ENCODE measurements at places on chromosomes 2 and 18.
A peak's percentile ranks its signal among the peaks of the same experiment; 100 is the strongest.

DNA sequence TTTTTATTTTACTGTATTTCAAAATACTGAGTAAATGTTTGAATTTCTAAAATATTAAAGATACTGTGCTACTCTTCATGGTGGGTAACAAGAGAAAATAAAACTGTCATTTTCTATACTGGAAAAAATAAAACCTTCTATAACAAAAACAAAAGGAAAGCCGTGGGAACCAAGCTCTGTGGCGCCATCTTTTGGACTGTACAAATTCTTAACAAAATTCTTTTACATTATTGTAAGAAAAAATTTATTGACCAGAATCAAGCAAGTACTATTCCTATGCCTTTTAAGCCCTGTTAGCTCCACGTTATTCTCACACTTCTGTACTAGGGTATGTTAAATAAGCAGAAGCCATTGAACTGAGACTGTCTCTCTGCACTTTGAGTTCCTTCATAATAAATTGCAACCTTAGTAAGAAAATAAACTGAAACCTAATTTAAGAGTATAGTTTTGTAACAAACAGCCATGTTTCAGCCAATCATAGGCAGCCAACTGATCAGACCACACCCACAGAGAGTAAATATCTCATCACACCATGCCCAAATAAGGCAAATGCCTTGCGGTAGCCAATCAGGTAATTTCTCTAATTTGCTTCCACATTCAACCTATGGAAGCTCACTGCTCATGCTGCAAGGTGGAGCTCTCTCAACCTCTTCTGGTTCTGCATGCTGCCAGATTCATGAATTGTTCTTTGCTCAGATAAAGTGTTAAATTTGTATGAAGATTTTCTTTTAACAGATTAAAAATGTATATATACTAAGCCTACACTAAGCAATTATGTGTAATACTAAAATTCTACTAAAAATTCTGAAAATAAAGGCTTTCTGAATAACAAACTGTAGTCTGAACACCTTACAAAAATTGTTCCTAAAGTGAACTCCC is 42.2 kb downstream of the HIBCH start:
- no peak for DNase-seq

GRCh38 chr2:62904344-62904743 is 146.3 kb upstream of the OTX1 start:
- DNase-seq, result no peak

DNA sequence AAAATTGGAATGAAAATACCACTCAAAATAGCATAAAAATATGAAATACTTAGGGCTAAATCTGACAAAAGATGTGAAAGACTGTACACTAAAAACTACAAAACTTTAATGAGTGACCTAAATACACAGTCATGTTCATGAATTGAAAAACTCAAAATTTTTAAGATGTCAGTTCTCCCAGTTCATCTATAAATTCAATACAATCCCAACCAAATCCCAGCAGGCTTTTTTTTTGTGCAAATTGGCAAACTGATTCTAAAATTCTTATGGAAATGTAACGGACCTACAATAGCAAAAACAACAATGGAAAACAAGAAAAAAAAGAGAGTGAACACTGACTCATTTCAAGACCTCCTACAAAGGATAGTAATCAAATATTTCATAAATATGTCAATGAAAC is 4.4 kb upstream of the USP40 start:
- DNase-seq, result no peak

GRCh38 chr2:240336820-240337427 is 98.5 kb upstream of the GPC1 start:
- DNase-seq, result no peak

DNA sequence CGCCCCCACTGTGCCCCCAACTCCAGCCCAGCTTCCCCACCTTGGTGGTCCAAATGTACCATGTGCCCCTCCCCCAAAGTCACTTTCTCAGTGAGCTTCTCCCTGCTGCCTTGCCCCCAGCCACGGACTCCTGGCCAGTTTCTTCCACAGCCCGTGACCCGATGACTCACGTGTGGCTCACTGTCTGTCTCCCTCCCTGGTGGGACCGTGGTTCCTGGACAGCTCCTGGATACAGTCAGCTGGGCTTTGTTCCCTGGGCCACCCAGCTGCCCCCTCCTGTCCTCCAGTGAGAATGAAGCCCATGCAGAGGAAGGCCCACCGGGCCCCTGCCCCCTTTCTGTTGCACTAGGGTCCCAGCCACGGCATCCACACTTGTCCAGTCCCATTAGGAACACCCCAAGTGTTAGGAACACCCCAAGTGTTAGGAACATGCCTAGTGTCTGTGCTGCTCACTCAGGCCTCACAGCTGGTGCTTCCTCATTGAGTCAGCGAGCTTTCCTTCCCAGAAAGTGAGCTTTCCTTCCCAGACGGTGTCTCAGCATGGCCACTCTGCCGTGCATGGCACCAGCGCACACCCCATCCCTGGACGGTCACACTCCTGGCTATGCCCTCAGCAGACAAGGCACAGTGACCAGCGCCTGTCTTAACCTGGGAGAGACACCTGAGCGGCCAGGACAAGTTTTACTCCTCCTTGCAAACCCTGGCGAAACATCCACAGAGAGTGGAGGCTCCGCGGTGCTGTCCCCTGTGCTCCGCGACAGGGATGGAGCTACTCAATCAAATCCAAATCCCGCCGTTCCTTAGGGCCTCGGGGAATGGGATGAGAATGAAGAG is 44.8 kb upstream of the CTDP1 start:
- peak; percentile 87 for DNase-seq

DNA sequence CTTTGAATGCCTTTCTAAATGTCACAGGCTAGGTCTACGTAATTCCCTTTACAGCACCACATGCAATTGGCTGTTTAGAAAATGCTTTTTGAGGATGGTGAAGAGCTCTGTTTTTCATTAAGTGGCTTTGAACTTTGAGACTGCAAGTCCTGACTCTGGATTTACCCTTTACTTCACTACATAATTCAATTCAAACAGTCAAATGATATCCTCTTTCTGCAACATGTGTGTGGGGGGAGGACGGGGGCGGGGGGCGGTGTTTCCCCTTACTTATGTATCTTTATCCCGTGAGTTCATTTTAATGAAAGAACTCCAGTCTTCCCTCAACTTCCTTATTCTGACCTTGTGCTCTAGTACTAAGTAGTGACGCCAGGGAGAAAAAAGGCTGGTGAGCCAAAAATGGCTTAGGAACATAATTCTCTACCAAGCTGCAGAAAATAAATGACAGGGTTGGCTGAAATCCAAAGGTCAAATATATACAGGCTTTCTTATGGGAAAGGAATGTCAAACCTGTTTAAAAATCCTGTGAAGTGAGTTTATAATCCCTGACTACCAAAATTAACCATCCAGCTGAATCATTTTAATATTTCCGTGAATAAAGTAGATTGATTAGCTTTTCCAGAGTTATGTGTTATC is 119.6 kb downstream of the SLC8A1 start:
- DNase-seq, result no peak

DNA sequence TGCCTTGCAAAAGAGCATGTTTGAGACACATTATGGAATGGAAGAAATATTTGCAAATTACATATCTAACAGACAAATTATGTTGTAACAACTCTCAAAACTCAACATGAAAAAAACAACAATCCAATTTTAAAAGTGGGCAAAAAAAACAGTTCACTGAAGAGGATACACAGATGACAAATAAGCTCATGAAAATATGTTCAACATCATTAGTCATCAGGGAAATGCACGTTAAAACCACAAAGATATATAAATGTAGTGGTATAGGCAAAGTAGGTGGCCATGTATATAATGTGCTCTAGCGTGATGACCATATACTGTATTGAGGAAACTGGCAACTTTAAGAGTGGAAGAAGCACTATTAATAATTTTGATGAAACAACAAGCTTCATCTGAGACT is 220.1 kb downstream of the IRS1 start:
- no peak for DNase-seq

GRCh38 chr2:101762451-101763171 is 65.1 kb downstream of the MAP4K4 start:
- DNase-seq, result no peak

- no peak for DNase-seq
Observed at GRCh38 chr2:141482697-141483096, 648.1 kb downstream of the LRP1B start.

DNA sequence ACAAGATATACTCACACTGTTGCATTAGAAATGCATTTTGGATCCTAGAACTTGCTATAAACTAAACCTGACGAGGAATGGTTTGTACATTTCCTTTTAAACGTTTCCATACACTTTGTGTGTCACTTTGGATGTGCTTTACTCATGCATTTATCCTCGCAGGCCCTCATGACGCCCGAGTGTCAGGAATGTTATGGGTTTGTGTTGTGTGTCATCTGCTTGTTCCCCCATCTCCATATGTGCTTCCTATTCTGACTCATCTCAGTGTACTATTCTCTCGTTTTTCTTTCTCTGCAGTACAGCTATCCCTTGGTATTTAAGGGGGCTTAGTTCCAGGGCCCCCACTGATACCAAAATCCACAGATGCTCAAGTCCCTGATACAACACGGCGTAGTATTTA is 121.5 kb upstream of the RASGRP3 start:
- no peak for DNase-seq

GRCh38 chr2:135023886-135024485 is 23.3 kb downstream of the MAP3K19 start:
- DNase-seq, result no peak

- DNase-seq, result no peak
Observed at GRCh38 chr2:165911231-165911630, 42.3 kb downstream of the TTC21B start.

GRCh38 chr2:200985799-200986198 is 22.3 kb upstream of the ORC2 start:
- DNase-seq, result no peak

DNA sequence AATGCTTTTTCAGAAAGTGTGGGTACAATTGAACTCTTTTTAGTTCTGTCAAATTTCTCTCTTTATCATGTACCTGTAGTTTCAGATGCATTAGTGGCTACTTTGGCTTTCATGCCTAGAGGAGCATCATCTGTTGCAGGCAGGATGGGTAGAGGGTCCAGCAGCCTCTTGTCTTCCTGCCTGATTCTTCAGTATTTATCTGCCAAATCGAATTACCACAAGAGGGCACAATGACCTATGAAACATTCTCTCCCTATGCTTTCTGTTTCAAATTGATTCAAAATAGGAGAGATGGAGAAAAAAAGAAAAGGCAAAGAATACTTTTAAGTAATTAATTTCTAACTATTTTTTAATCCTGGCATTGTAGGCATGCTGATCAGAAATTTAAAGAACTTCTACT is 477.2 kb downstream of the TRIB2 start:
- DNase-seq, result no peak

GRCh38 chr2:222532315-222532714 is 108.0 kb downstream of the SGPP2 start:
- DNase-seq, result no peak

- no peak for DNase-seq
Observed at GRCh38 chr18:6732952-6733351, 3.4 kb downstream of the ARHGAP28 start.

GRCh38 chr2:69118609-69119008 is 105.6 kb downstream of the ANTXR1 start:
- no peak for DNase-seq

DNA sequence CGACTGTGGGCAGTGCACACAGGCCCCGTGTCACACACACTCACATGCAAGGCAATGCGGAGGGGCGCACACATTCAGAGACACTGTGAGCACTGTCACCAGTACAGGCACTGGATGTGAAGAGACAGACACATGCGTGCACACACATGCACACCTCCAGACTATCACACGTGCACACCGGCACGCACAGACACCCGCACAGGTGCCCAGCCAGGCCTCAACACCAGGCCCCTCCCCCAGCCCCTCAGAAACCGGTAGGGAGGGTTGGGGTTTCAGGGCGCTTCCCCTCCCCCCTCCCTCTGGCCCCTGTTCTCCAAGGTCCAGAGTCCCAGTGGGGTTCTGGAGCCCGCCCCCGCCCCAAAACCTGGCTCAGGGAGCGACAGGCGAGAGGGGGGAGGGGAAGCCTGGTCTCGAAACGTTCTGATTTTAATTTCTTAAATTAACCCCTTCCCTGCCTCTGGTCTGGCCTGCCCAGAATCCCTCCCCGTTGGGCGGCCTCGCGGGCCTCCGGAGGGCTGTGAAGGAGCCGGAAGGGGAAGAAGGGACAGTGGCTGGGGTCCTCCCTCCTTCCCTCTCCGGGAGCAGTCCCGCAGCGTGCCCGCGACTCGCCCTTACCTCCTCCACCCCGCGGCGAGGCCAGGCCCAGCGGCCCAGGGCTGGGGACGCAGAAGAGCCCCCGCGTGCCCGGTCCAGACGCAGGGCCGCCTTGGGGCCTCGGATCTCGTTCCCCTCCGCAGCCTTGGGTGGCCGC is 558 bp downstream of the FBXO41 start:
- DNase-seq, result no peak

GRCh38 chr18:40313030-40313642 is 1641.9 kb upstream of the PIK3C3 start:
- no peak for DNase-seq

DNA sequence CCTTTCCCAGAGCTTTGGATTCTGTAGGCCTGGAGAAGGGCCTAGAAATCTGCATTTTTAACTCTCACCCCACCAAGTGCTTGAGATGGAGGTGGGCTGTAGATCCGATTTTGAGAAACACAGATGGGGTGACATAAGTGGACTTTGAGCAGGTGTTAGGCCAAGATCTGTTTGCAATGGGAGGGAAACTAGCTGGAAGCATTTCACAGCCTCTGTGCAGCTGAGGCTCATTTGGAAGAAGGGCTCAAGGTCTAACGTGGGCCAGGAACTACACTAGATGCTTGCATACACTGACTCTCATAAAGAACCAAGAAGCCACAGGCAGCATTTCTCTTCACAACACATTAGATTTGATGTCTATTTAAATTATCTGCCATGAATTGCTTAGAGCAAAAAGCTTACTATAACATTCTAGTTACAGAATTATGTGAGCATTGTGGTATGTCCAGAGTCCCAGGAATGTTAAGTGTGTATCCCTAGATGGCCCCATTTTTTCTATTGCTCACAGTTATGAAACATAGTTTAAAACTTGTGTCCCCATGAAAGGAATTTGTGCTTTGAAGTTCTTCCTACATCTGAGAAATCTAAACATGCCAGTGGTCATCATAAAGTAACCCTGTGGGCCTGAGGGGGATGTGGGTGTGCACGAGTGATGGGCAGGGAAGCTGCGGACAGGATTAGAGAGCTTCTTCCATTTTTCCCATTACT is 77.2 kb downstream of the CD28 start:
- no peak for DNase-seq

GRCh38 chr18:7711495-7711894 is 144.4 kb downstream of the PTPRM start:
- no peak for DNase-seq

- no peak for DNase-seq
Observed at GRCh38 chr2:72576861-72577260, 249.0 kb downstream of the EXOC6B start.

GRCh38 chr2:231687133-231687852 is 21.0 kb upstream of the PTMA start:
- DNase-seq, result no peak

All from vagina (tissue), 2 donors.